ENCODE measurements at places on chromosomes 1 and 21. TPM values are rescaled to one million over a fixed set of nuclear protein-coding genes. Genes with fewer than 3 reads are reported as not detected.

CRP gene
- total RNA-seq, result not detected

SESN2 gene
- total RNA-seq, result 15.0 TPM

SPRR3 gene
- total RNA-seq, result not detected

RAP1GAP gene
- not detected for total RNA-seq

RGS18 gene
- not detected for total RNA-seq

OR2T11 gene
- total RNA-seq, result not detected
